ENCODE measurements at places on chromosomes 4 and X.

GRCh38 chrX:138858951-138859350 is 147.4 kb upstream of the FGF13 start:
- no peak for DNase-seq

- no peak for DNase-seq
Measured at GRCh38 chr4:7059662-7060061, 8.2 kb downstream of the GRPEL1 start.

DNA sequence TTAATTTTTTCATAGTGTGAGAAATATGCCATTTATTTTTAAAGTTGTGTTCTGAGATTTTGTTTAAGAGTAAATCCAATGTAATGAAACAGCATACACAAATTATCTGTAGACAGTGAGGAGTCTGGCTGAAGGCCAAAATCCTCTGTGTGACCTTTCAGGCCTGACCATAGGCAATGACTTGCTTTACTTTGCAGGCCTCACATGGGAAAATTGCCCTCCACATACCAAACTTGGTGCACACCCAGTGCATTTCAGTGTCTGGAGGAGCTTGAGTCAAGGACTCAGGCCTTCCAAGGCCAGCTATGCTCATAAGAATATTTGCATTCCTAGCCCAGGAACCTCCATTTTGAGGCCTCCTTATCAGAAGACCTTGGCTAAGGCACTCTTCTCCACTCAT is 430.1 kb downstream of the GABRG1 start:
- DNase-seq: no peak

GRCh38 chrX:83845397-83845796 is 15.5 kb upstream of the CYLC1 start:
- no peak for DNase-seq

DNA sequence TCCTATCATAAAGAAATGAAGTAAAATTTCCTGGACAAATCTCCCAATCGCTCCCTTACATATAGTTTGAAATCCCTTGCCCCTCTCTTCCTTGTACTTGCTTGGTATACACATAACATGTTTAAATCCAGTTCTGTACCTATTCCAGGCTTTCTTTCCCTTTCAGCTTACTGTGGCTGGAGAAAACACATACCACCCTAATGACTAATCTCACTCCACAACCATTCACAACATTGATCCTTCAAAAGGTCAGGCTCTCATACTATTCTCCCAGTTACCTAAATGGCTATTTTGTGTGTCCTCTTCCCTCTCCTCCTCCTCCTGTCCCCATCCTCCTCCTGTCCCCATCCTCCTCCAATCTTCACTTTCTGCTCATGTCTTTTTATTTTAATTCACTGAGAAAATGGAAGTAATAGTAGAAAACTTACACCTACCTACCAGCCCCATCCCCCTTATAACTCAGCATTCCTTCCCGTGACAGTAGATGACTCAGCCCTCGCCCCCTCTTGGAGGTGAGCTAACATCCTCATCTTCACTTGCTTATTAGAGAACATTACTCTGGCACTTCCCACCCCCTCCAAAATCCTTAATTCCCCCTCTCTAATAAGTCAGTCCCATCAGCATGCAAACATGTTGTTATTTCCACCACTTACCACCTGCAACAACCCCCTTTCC is 77.5 kb downstream of the IL15 start:
- no peak for DNase-seq

GRCh38 chr4:88382621-88383020 is 4.0 kb downstream of the HERC6 start:
- DNase-seq: peak; percentile 72

GRCh38 chrX:153953342-153953830 is 8.9 kb upstream of the RENBP start:
- peak; percentile 73 for DNase-seq

DNA sequence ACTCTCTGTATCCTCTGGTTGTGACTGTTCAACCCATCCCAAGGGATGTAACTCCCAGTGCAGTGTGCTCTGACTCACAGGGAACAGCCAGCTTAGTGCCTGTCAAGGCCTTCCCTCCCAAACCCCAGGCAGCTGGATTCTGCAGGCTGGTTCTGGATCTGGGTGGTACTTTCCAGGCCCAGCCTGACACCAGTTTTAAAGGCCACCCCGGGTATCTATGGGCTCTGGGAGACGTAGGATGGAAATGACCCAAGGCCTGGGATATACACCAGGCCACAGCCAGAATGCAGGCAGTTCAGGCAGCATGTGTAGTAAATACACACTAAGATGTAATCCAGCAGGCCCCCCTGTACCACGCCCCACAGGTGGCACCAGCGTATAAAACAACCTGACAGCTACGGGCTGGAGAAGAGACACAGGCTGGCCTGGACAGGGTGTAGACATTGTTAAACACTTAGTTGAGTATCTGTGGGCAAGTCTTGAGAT is 64.2 kb downstream of the SPINK2 start:
- no peak for DNase-seq

- DNase-seq: no peak
Measured at GRCh38 chr4:133154725-133155124, 5.6 kb downstream of the PCDH10 start.

DNA sequence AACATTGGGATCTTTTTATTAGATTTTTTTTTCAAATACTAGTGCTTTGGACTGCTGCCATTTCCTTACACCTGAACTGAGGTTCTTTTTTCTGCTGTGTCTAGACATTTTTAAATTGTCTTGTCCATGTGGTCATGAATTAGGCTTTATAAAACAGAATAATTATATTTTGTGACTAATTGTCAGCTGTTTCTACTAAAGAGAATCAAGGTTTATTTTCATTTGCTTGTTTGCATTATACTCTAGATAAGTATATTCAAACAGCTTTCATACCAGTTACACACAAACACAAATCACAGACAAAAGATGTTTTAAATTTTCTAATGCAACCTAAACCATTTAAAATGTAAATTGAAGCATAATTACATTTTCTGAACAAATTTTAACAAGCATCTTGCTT is 194.7 kb downstream of the GALNTL6 start:
- no peak for DNase-seq

GRCh38 chrX:12955882-12956703 is 18.8 kb upstream of the TMSB4X start:
- peak; percentile 65 for DNase-seq

DNA sequence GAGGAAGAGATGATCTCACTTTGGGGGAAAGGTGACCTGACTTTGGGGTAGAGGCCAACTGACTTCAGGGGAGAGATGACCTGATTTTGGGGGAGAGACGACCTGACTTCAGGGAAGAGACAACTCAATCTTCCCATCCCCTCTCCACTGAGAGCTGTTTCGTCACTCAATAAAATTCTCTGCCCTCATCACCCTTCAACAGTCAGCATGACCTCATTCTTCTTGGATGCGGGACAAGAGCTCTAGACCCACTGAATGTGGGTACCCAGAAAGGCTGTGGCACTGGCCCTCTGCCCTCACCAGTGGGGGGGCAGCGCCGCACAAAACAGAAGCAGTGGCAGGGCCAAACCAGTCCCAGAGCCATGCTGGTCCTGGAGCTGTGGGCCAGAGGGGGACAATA is 34.6 kb downstream of the ATXN3L start:
- no peak for DNase-seq

DNA sequence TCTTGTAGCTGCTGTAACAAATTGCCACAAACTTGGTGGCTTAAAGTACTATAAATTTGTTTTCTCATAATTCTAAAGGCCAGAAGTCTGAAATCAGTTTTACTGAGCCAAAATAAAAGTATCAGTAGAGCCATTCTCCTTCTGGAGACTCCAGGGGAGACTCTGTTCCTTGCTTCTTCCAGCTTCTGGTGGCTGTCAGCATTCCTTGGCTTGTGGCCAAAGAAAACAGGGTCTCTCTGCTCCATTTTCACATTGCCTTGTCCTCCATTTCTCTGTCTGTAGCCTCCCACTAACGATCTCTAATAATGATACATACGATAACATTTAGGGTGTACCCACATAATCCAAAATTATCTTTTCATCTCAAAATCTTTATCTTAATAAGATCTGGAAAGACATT is 200.4 kb downstream of the MAB21L2 start:
- DNase-seq: no peak

GRCh38 chr4:144688035-144688569 is 42.1 kb downstream of the HHIP start:
- no peak for DNase-seq

DNA sequence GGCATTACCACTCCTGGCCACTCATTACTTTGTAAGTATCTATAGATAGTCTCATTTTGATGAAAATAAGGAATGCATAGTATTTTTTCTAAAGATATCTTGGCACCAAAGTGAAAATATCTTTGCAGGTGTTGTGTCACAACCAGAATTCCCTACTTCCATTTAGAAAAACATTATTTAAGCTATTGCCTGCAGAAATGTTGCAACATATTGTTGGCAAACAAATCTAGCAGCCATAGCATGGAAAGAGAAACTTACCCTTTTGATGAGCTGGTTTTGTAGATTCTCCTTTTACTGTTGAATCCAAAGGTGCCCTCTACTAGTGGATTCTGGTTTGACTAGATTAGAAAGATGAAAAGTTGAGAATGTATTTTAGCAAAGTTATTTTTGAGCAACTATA is 138.8 kb downstream of the AREG start:
- DNase-seq: no peak

- DNase-seq: peak; percentile 23
Measured at GRCh38 chrX:55118574-55118973, 29.8 kb downstream of the PAGE2 start.

DNA sequence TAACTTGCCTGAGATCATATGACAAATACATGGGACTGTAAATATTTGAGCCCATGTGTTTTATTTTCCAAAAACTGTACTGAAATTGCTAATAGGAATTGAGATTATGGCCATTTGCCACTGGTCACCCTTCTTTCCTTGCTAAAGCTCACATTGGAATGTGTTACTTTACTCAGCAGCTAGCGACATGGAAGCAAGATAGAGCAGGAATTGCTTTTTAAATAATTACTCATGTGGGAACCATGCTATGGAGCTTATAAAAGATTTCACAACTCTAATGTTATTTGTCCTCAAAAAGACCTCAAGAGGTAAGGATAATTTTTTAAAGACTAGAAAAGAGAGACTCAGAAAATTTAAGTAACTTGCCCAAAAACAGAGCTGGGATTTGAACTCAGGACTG is 48.8 kb upstream of the AFAP1 start:
- no peak for DNase-seq

- DNase-seq: no peak
Measured at GRCh38 chr4:113293043-113293560, 243.6 kb downstream of the ANK2 start.

DNA sequence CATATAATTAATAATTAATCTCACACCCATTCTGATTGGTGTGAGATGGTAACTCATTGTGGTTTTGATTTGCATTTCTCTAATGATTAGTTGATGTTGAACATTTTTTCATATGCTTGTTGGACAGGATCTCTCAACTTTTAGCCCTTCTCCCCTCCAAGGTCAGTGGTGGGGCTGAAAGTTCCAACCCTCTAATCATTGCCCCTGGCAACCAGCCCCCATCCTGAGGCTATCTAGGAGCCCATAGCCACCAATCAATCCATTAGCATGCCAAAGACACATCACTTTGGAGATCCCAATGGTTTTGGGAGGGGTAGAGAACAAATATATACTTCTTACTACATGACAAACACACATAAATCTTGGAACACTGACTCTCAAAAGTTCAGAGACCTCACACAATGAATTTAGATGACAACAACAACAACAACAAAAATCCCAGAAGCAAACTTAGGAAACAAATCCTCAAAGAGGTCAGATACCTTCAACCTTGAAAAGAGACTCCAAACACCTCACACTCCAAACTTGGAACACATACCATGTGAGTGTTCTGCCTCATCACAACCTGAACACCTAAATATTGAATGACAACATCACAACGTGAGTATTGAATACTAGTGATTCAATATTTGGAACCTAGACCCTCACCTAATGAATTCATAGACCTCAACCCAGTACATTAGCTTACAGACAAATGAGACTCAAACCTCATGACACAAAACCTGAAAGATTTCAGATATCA is 19.0 kb upstream of the PAGE4 start:
- DNase-seq: no peak

- DNase-seq: no peak
Measured at GRCh38 chrX:13685126-13685763, 3.7 kb upstream of the RAB9A start.

- no peak for DNase-seq
Measured at GRCh38 chr4:59570860-59571476, 1629.2 kb upstream of the ADGRL3 start.

- DNase-seq: no peak
Measured at GRCh38 chr4:2576290-2576689, 39.8 kb downstream of the FAM193A start.

- DNase-seq: no peak
Measured at GRCh38 chr4:79225360-79225759, 100.5 kb downstream of the NAA11 start.

DNA sequence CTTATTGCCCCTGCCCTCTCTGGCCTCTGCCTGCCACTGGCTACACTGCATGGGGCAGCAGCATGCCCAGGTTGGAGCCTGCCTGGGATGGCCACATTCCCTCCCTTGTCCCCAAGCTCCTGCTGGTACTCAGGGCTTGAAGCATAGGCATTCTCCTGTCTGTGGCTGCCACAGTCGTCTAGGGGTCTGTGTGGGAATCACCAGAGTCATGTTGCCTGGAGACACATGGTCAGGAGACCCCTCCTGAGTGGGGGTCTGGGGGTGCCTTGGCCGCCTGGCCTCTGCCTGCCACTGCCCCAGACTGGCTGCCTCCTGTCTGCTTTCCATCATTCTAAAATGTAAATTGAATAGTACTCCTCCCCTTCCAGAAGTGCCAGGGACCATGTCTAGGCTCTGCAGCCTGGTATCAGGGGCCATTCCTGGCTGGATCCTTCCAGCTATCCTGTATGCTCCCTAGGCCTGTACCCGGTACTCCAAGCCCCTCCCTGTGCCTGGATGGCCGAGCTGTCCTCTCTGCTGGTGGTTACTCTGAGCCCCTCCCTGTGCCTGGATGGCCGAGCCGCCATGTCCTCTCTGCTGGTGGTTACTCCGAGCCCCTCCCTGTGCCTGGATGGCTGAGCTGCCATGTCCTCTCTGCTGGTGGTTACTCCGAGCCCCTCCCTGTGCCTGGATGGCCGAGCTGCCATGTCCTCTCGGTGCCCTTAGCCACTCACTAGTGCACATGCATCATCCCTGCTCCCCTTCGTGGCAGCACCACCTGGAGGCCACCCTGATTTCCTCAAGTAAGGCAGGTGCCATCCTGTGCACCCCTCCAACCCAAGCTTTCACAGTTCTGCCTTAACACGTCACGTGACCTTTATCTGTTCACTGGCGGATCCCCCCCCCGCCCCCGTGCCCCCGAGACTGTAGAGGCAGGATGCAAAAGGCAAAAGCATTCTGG is 5.5 kb upstream of the NKX1-1 start:
- no peak for DNase-seq

Data from activated CD4-positive, alpha-beta T cell treated with anti-CD3 and anti-CD28 coated beads, Interleukin-2, amount 10 ng/mL, durations not matched to agents 7 days and 5 days (primary cell).